ENCODE measurements at places on chromosomes 2 and 18.

GRCh38 chr2:147628971-147629421 is 215.8 kb upstream of the ACVR2A start:
- no peak for ATAC-seq

GRCh38 chr2:231877533-231878456 is 48.4 kb downstream of the NPPC start:
- ATAC-seq = no peak

DNA sequence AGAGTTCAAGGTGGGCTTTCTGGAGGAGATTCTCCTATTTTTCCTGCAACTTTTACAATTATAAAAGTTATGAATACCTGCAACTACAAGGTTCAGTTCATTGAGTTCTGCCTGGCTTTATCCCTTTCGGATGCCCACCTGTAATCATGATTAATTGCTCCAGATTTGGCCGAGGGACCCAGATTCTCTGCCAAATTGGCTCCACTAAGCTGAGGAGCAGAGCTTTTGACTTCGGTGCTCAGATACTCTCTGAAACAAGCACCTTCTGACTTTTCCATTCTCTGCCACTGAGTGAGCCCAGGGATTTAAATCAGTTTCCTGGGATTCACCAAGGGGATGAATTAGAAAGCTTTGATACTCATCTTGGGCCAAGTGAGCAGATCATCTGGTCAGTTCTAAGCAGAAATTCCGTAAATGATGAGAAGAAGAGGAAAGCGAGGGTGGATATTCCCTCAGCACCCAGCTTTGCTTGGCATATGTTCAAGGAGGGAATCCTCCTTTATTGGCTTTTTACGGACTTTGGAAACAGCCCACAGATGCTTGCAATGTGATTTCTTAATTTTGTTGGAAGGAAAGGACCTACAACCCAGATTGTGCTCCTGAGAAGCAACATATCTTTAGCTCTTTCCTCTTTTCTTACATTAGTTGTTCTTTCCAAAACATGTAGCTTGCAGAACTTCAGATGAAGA is 179.2 kb downstream of the SETBP1 start:
- no peak for ATAC-seq

DNA sequence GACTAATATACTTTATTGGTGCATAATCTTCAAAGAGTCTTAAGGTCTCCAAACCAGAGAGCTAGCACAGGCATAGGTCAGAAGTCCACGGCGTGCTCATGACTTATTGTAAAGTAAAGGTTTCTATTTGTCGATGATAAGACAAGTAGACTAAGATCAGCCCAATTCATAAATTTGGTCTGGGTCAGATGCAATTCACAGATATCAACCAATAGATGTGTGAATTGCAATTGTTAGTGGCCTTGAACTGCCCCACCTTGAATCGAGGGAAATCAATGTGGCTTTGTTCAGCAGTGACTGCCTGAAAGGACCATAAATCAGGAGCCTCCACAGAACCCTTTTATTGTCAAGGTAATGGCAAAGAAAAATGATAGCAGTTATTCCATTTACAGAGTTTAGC is 39.1 kb upstream of the CPS1 start:
- no peak for ATAC-seq

- ATAC-seq = peak; percentile 97
Measured at GRCh38 chr18:68447286-68447685, 267.6 kb downstream of the TMX3 start.
